Panc1 (cell line): ENCODE measurements at places on chromosomes 5 and 9. TPM values are rescaled to one million over a fixed set of nuclear protein-coding genes. Genes with fewer than 3 reads are reported as not detected.

TTC16 gene
- total RNA-seq = 0.05 TPM

EIF4E1B gene
- total RNA-seq = not detected

MARCOL gene
- total RNA-seq = not detected

DNA sequence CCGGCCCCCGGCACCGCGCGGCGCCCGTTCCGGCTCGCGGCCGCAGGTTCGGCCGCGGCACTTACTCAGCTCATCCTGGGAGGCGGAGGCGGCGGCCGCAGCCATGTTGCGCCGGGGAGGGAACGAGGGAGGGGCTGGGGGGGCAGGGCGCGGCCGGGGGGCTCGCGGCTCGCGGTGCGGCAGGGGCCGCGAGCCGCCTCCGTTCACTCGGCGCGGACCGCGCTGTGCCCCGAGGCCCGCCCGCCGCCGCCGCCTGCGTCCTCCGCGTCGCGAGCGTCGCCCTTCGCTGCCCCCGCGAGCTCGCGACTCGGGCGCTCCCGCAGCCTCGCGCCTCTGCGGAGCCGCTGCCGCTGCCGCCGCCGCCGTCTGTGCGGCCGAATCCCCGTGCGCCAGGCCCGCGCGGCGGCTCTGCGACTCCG, 735 bp downstream of the ECPAS start:
- DNase-seq = no peak

DNA sequence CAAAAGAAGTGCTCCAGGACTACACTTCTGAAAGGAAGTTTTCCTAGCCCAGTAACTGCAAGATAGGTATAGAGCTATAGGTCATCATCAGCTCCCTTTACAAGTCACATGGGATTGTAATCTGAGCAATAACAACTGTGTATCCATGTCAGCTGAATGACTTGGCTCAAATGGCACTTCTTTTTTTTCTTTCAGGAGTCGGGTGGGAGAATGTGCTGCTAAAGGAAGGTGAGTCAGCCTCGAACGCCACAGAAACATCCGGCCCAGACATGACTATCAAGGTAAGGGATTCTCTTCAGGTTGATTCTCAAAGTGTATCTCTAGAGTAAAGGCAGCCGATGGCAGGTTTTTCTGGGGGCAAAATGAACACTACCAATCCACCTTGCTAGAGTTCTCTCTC, 192.2 kb downstream of the C9orf152 start:
- no peak for DNase-seq
